ENCODE measurements at places on chromosomes 2 and 18.
A peak's percentile ranks its signal among the peaks of the same experiment; 100 is the strongest.

- DNase-seq, result no peak
These were observed 37.3 kb upstream of the ZNF512 start for GRCh38 chr2:27545348-27546141.

DNA sequence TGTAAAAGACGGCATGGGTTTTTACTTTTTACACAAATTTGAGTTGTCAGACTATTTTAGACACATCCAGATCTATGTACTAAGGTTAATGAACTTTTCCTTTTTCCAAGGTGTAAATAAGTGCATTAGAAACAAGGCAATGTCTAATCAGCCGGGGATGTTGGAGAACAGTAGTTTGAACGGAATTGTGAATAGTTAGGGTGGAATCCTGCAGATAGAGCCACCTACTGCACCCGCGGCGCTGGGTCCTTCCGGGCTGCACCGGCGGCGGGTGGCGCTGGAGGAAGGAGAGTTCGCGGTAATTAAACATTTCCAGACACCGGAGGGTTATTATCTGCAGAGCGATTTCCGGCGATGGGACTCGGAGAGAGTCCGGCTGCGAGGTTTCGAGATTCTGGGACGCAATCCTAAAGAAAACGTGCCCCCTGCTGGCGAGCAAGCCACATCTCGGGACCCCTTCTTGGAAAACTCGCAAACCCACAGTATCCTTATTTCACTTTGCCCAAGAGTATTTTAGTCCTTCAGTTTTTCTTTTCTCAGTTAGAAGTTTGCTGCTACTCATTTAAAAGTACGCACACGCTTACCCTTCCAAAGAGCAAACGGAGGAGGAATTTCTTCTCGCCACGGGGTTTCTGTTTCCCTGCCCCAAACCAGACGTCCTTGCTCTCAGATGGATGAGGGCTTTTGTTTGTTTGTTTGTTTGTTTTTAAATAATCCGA lies 4.5 kb upstream of the OSR1 start:
- DNase-seq, result peak; percentile 72

DNA sequence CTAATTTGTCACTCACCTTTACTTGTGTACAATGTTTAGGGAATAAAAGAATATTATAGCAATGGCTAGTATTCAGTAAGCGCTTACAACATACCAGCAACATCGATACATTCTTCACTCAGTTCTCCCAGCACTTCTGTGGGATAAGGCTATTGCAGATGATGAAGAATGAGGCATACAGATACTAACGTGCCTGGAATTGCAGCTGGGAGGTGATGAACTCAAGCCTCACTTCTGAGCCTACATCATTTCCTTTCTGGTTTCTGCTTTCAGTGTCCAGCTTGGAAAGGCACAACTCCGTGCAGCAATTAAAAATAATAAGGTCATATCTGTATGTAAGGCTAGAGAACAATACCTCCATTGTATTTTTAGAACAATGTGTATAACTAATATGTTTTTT lies 95.4 kb upstream of the AQP4 start:
- no peak for DNase-seq

DNA sequence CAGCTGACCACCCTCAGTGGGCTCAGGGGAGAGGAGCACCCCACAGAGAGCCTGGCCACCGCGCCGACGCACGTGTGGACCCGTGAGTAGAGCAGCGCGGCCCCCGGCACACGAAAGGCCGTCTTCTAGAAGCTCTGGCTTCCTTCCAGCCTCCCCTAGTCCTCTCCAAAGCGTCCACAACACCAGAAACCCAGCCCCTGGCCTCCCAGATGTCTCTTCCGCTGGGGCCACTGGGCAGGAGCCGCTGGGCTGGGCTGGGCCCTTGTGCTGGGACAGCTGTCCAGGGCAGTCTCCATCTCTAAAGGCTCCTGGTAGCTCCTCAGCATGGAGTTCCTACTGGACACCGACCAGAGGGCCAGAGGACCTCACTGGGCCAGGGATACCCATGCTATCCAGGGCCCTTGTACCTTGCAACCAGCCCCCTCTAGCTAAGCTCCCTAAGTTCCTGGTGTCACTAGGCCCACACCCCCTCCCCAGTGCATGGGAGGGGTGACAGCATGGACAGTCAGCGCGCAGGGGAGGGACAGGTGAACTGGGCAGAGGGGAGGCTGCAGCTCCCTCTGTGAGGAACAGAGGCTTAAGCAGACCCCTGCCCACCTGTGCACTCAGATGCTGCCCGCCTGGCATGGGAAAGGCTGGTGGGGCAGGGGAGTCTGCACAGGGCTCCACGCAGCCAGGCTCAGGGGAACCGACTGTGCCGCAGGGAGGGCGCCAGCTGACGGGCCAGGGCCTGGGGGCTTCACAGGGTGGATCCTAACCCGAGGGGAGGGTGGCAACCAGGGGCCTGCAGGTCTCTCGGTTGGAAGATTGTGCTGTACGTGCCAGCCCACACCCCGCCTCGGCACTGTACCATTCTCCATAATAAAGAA lies 32.9 kb downstream of the MTERF4 start:
- peak; percentile 13 for DNase-seq

GRCh38 chr2:12201369-12201768 lies 454.9 kb downstream of the LPIN1 start:
- no peak for DNase-seq

- peak; percentile 18 for DNase-seq
These were observed 272.6 kb downstream of the NEDD4L start for GRCh38 chr18:58316396-58317342.
